ENCODE measurements at places on chromosomes 7 and 10.
A peak's percentile ranks its signal among the peaks of the same experiment; 100 is the strongest.

DNA sequence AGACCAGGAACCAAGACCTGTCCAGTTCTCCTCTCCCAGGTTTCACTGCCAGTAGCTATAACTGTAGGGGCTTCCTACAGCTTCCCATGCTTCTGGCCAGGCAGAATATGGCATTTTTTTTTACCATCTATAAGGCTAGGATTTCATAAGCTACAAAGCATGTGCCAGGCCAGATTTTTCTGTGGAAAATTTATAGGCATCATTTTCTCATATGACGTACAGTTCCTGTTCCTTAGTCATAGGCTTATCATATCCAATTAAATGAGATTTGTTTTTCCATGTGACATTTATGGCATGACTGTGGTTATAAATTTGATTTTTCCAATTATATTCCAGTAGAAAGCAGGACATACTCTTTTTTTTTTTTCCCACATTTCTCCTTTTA, 208.6 kb upstream of the NPY start:
- DNase-seq: peak; percentile 15

DNA sequence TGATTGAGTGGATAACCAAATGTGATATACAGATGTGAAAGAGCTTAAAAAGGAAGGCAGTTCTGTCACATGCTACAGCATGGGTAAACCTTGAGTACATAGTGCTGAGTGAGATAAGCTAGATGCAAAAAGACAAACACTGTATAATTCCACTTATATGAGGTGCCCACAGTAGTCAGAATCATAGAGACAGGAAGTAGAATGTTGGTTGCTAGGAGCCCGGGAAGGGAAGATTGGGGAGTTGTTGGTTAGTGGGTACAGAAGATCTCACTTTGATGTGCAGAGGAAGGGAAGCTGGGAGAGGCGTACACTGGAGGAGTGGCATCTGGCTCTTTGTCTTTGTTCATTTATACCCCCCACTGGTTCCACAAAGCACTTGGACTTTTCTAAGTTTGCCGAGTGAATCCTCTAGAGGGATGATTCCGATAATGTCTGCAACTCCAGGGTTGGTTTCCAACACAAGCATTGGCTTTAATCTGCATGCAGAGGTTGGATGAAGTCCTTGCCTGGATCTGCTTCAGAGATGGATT, 39.5 kb downstream of the TSPAN14 start:
- no peak for DNase-seq

DNA sequence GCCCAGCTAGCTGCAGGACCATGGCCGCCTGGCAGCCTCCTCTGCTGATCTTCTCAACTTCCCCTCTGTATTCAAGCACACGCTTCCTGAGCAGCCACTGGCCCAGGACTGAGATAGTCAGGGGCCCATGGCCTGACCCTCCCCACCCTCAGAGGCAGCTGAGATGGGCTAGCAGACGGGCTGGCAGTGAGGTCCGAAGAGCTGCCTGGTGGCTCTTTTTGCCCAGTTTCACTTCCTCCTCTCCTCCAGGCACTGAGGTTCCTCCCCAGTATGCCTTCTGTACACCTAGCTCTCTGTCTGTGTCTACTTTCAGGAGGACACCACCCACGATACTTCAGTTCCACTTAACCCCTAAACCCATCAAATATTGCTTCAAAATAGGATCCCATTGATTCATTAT, 395.6 kb downstream of the TNS3 start:
- no peak for DNase-seq

DNA sequence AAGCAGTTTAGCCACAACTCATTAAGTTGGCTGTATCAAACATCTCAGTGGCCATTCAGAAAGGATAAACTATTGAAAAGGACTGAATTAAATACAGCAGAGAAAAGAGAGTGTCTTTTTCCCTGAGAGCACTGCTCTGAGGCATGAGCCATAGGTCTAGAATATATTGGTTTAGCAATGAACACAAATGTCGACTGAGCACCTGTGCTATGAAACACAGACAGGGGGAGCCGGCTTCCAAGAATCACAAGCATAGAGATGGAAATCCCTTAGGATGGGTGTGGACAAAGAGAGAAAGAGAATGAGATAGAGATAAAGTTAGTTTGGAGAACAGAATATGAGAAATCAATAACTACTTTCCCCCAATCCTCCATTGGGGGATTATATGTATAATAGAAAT, 54.8 kb downstream of the DGKI start:
- DNase-seq: no peak

- no peak for DNase-seq
Measured at GRCh38 chr10:33688506-33688905, 354.0 kb upstream of the NRP1 start.

DNA sequence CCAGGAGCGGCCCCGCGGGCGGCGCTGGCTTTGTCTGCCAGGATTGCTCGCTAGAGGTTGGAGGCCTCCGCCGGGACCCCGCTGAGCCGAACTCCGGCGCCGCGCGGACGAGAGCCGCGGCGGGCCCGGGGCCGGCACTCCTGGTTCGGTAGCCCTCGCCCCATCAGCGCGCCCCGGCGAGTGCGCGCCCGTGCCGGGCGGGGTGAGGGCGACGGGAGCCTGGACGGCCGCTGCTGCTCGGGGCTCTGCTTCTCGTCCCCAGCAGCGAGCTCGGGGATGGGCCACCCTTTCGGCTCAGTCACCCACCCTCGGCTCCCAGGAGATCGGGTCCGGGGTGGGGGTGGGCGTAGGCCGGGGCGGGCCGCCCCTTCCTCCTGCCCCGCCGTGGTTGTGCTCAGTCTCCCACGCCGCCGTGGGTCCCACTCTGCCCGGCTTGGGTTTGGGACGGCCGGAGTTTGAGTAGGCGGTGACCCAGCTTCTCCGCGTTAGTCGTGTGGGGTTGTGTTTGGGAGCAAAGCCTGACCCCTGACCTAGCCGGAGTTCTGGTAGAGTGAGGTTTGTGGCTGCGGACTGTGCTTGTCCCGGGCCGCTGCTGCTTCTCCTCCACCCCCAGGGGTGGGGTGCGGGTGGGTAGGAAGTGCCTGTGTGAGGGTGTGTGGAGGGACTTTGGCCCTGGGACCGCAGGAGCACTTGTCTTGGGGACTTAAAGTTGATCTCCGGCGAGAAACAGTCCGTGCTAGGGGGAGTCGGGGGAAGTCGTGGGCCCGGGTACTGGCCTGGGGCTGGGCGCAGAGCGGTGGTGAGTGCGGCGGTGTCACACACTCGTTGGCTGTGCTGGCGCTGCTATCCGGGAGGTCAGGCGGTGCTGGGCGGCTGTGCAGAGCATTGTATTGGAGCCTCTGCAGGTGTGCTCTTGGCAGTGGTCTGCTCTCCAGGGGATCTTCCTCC, 677 bp downstream of the TSPAN14 start:
- DNase-seq: no peak

DNA sequence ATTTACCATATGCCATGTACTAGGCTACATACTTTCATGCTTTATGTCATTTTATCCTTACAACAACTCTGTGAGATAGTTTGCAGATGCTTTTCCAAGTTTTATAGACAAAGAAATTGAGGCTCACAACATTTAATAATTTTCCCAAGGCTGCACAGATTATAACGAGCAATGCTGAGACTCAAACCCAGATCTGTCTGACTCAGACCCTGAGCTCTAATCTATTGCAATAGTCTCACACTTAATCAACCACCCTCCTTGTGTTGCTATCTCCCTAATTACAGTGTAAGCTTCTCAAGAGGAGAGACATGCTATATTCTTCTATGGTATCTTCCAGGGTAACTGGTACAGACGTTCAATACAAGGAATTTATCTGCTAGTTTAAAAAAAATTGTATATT, 247.6 kb downstream of the WDR11 start:
- DNase-seq: no peak
